ENCODE measurements at places on chromosomes 2 and 18.
A peak's percentile ranks its signal among the peaks of the same experiment; 100 is the strongest.

GRCh38 chr2:208320686-208321085, 54.6 kb downstream of the PIKFYVE start:
- DNase-seq, result no peak

DNA sequence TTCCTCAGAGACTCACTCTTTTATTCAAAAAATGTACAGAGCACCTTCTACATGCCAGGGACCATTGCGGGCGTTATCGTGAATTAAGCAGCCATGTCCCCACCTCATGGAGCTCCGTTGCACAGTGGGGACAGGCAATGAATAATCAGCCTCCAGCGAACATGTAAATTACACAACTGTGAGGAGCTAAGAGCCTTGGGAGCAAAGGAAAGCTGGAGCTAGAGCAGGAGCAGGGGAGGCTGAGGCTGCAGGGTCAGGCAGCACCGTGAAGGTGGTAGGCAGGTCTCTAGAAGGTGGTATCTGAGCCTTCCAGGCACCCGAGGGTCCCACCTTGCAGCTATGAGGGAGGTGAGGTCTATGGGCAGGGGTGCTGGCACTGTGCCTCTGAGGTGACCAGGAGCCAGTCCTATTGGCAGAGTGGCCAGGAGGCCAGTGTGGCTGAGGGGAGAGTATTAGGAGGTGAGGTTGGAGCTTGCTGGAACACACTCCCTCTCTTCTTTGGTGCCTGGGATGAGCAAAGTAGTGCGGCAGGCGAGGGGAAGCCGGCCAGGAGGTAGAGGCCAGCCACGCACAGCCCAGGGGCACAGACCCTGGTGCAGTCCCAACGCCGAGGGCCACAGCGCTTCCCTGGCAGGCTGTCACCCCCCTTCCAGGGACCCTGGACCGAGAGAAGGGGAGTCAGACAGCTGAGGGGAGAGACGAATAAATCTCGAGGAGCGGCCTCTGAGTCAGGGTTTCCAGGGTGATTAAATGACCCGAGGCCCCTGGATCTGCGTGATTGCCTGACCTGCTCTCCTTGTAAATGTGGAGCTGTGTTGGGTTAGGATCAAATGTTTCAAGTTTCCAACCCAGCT, 167.3 kb downstream of the SEPTIN10 start:
- no peak for DNase-seq

GRCh38 chr2:234839285-234839684, 112.5 kb upstream of the SH3BP4 start:
- no peak for DNase-seq

- no peak for DNase-seq
These were observed 678 bp downstream of the PIAS2 start for GRCh38 chr18:46916551-46917107.

- DNase-seq, result no peak
These were observed 86.9 kb downstream of the ZFP36L2 start for GRCh38 chr2:43139501-43139900.

- no peak for DNase-seq
These were observed 21.4 kb downstream of the HJURP start for GRCh38 chr2:233832869-233833311.

DNA sequence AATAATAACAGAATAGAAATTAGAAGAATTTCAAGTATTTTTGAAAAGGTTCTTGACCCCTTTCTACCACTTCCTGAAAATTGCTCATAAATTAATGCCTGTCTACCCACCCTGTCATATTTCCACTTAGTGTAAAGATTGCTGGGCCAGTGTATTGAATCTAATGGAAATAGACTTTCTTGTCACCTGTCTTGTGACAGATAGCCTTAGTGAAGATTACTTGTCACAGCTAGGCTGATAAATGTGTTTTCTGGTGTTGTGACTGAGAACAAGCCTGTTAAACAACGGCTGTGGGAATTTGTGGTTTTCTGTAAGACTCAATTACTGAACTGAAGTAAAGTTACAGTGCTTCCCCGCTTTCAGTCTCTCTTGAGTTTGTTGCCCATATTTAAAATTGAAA, 37.0 kb downstream of the PIK3C3 start:
- DNase-seq, result no peak

DNA sequence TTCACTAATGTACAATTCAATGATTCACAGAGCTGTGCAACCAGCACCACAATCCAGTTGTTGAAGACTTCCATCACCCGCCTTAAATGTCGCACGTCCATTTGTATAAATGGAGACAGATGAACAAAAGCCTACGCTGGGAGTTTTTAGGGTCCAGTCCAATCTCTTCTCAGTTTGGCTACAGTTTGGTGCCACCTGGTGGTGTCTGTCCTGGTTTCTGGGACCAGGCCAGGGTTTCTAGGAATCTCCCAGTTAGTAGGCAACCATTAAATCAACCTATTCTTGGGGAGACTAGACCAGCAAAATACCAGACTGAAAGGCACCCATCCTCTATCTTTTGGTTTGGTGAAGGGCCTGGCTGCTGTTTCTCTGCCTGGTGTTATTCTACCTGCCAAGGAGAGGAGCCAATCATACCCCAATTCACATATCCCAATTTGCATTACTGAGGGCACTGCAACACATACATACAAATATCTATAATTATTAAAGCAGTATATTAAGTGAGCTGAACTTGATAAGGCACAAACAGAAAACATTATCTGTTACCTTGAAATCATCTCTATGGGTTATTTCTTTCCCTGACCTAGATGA, 3.2 kb upstream of the DDX1 start:
- DNase-seq, result peak; percentile 64

- DNase-seq, result no peak
These were observed 401.0 kb downstream of the CNTNAP5 start for GRCh38 chr2:124426122-124426521.

GRCh38 chr2:3672861-3673678, 15.1 kb downstream of the ALLC start:
- no peak for DNase-seq

GRCh38 chr18:69916412-69916811, 31.3 kb downstream of the CD226 start:
- no peak for DNase-seq

DNA sequence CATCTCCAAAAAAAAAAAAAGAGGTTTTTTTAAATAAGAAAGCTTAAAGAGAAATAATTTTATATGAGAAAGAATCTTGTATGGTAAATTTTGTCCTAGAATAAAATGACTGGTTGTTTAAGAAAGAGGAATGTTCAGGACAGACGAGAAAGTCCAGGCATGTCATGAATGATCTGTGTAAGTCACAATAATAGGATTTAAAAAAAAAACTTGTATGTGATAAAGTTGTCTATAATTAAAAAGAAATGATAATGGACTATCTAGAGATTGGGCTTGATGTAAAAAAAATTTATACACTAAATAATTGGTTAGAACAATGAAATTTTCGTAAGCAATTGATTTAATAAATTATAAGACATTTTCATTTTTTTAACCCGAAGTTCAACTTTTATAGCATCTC, 71.7 kb upstream of the ABCA12 start:
- no peak for DNase-seq

DNA sequence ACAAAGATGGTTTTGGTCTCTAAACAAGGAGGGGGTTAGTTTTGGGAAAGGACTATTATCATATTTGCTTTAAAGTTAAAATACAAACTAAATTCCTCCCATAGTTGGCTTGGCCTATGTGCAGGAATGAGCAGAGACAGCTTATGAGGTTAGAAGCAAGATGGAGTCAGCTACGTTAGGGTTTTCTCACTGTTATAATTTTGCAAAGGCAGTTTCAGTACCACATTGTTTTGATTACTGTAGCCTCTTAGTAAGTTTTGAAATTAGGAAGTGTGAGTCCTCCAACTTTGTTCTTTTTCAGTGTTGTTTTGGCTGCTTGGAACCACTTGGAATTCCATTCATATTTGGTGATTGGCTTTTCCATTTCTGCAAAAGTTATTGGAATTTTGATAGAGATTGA, 23.4 kb downstream of the LCLAT1 start:
- DNase-seq, result no peak

DNA sequence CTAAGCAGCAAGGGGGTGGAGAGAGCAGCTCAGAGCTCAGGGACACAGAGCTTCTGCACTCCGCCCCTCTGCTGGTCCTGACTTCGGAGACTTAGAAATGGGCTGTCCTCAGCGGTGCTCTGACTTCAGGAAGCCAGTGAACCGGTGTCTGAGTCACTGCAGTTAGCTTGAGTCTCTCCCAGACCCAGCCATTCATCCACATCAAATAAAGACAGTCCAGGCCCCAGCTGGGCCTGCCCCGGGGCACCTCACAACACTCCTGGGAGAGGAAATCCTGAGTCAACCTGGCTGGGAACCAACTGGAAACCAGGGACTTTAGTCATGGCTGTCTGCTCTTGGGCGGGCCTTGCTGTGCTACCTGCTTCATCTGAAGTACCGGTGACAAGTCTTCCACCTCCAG, 5.4 kb upstream of the ITGB6 start:
- DNase-seq, result no peak

DNA sequence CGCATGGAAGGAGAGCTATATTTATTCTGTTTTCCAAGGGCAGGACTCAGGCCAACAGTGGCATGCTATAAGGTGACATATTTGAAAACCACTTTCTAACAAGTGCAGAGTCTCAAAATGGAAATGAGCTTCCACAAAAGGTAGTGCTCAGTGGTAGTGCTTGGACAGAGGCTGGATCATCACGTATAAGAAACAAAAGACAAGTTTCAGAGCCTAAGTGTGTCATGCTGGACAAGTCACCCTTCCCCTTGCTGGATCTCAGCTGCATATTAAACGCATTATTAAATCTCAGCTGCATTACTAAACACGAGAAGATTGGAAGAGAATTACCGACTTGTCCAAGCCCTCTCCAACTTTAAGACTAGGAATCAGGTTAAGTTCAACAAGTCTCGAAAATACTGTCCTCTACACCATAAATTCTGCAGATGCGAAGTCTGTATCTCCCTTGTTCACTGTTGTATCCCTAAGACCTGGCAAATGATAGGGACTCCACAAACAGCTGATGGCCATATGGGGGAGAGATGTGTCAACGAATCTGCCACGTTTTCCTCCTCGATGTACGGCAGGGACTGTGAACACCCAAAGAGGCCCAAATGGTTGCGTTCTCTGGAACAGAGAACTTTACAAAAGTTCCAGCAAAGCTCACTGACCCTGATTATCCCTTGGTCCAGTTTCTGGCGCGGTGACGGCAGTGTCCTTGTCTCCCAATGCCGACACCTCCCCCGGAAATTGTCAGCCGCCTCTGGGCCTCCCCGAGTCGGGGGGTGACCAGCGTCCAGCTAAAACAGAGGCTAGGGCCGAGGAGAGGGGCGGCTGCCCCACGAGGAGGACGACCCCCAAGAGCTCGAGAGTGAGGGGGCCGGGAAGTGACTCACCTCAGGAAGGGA, 611 bp downstream of the NOL10 start:
- DNase-seq, result no peak

- no peak for DNase-seq
These were observed 741.4 kb upstream of the LRRTM4 start for GRCh38 chr2:78263571-78263970.

- DNase-seq, result no peak
These were observed 76.6 kb upstream of the ZFP36L2 start for GRCh38 chr2:43302961-43303494.

GRCh38 chr2:132760405-132760804, 90.4 kb upstream of the LYPD1 start:
- no peak for DNase-seq

- DNase-seq, result no peak
These were observed 263.8 kb downstream of the RBM43 start for GRCh38 chr2:150997702-150998440.

DNA sequence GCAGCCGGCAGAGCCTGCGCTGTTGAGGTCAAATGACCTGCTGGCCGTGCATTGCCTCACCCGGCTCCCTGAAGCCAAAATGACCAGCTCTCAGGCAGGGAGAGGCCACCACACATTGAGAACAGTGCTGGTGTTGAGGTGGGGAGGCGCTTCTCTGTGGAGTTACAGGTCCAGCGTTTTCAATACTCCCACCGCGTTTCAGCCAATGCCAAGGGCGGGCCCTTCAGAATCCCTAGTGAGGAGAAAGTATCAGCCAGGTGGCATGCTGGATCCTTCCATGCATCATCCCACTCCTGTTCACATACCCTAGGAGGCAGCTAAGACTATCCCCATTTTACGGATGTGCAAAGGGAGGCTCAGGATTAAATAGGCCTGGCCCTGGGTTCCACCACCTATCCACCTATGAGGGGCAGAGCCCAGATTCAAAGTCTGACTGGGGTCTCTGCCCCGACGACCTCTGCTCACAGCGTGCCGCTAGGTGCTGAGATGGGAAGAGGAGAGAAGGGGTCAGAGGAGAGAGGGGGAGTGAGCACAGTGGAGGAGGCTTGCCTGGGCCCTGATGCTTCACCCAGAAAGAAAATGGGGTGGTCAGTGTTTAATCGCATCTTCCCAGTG, 137.6 kb upstream of the ID2 start:
- DNase-seq, result no peak

- no peak for DNase-seq
These were observed 36.5 kb downstream of the MGAT5 start for GRCh38 chr2:134290358-134290757.

- no peak for DNase-seq
These were observed 218.9 kb downstream of the PARD3B start for GRCh38 chr2:204763974-204764703.

Measured in SHP77 treated with DMSO at 0.1 percent for 48 hours (cell line).